ENCODE measurements at places on chromosomes 3 and 15.

GRCh38 chr3:189586941-189587663, 44.1 kb upstream of the TP63 start:
- peak; percentile 36 for DNase-seq

DNA sequence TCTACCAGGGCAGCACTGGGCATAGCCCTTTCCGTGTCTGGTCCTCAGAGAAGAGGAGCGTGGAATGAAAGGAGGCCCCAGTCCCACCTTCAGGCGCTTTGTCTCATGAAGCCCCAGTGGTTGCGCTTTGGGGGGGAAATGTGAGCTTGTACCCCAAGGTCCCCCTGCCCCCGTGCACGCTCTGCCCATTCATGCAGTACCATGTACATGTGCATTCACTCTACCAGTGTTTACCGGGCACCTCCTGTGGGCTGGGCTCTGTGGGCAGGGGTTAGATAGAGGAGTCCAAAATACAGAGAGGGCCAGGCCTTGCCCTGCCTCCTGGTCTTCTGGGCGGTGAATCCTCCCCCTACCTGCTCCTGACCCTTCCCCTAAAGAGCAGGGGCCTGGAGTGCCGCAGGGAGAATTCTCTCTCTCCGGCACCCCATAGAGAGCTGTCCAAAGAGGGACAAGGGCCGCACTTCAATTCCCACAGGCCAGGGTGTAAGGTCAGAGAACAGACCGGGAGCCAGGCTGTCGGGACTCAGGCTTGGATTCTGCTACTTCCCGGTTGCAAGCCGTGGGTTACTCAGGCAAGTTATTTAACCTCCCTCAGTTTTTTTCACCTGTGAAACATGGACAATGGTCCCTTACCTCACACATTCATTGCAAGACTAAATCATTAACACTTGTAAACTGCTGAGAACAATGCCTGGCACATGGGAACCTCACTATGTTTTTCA, 153.4 kb downstream of the MEGF11 start:
- DNase-seq: no peak

GRCh38 chr3:129119365-129120100, 2.1 kb downstream of the RAB43 start:
- DNase-seq: peak; percentile 40

DNA sequence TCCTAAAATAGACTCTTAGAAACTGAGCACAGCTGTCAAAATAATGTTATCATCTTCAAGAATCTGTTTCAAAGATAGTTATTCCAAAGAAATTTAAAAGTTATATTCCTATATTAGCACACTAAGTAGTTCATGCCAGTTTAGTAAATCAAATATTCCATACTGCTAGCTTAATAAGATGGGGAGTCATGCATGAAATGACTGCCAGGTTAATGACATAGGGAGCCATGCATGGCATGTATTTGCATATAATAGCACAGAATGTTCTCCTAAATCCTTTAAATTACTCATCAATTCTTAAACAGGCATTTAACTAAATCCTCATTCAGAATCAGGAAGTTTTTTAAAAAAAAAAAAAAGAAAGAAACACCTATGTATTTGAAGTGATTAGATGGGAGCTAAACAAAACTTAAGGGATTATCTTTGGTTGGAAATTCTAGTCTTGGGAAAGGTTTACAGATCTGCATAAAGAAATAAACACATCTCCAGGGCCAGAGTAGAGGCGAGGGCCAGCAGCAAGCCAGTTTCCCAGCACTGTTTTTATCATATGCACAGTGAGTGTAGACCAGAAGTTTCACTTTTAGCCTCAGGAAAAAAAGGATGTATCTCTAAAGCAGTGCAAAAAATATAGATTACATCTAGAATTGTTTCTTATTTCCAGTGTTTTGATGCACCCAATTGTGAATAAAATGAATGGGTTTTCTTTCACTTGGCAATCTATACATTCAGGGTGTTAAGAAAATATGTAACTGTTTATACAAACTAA, 366.4 kb upstream of the AGTR1 start:
- DNase-seq: no peak

- no peak for DNase-seq
Measured at GRCh38 chr3:28376424-28376823, 27.8 kb upstream of the AZI2 start.

DNA sequence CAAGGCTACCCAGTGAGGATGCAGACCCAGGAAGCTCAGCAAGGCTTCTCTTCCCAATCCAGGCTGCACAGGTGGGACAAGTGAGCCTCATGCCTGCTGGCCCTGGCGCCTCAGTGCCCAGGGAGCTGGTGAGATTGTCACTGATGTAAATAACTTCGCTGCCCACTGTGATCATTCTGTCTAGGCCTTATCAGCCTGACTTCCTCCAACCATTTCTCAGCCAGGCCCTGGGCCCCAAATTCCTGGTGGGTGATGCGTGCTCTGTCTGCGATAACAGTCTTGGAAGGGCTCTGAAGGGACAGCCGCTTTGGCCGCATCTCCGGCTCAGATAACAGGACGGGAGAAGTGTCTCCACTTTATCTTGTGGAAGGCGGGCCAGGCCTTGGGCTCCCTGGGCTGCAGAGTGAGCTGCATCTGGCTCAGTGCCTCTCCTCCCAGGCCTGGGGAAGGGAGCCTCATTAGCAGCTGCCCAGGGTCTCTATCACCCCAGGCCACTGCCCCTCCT, 2.2 kb upstream of the FBLN2 start:
- DNase-seq: no peak

DNA sequence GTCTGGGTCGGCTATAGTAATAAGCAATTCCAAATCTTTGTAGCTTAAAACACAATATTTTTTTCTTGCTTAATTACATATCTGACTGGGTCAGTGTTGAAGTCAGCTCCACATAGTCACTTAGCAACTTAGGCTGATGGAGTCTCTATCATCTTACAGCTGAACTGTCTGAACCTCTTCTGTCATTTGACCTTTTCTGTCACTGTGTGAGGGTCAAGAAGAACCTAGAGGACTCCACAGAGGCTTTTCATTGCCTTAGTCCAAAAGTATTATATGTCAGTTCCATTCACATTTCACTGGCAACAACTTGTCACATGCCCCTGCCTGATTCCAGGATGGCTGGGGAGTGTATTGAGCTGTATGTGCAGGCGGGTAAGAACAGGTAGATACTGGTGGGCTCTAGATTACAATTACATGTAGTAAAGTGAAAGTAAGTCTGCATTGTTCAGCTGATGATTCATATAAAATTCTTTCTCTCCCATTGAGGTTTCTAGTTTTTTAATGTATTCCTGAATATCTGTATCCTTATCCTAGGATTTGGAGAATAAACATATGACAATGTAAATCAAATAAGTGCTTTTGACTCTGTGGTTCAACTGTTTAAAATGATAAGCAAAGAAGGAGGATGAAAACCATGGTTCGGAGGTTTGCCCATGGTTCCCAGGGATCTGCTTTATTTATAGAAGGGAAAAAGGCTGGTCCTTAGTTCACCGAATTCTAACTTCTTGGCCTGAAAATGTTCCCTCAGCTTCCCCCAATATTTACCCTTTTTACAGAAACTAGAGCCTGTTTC, 5.8 kb upstream of the ARPP21 start:
- DNase-seq: no peak

- no peak for DNase-seq
Measured at GRCh38 chr15:73935547-73935946, 9.3 kb downstream of the LOXL1 start.

- no peak for DNase-seq
Measured at GRCh38 chr15:89666858-89667705, 11.8 kb upstream of the KIF7 start.

DNA sequence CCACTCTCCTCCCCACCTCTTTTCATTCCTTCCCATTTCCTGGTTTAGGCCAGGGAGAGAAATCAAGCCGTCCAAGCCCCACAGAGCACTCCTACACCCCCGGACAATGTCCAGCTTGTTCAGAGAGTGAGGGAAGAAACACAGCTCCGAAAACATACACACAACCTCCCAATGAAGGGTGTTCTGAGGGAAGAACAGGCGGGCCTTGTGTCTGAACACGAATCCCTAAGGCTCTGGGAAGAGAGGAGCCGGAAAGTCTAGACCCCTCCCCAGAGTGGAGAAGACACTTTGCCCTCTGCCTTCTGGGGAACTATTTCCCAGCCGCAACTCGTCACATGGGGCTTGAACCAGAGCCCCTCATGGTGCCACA, 30.5 kb downstream of the ACAN start:
- no peak for DNase-seq

GRCh38 chr15:40155270-40155910, 5.5 kb upstream of the BUB1B start:
- no peak for DNase-seq

DNA sequence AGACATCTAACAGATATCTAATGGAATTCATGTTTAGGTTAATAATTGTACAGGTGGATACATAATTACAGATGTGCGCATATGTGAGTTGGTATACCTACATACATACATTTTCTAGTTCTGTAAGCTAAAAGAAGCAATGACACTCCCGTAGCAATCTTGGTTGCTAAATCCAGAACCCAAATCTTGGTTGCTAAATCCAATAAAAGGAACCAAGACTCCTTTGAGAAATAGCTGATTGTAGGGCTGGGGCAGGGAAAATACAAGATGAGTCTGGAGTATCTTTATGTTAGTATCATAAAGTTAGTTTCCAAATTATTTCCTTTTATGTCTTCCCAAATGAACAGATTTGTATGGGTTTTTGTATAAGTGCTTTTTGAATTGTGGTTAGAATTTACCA, 135.2 kb downstream of the TMCC1 start:
- DNase-seq: no peak

GRCh38 chr15:100114571-100114970, 227.2 kb downstream of the ADAMTS17 start:
- no peak for DNase-seq

- DNase-seq: no peak
Measured at GRCh38 chr3:44513513-44513912, 36.0 kb upstream of the ZNF445 start.

DNA sequence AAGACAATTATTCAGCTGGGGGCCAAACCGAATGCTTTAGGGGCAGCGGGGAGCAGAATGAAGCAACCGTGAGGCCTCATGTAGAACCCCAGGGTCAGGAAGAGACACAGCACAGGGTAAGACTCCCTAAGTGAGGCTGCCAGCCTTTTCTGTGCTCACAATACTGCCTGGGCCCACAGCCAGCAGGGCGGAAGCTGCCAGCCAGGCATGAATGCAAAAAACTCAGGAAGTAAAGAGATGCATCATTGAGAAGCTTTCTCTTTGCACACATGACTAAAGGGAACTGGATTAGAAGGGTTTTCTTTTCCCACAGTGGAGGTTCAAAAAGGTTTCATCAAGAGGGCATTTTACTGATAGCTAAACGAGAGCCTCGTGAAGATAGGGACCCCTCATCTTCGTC, 33.3 kb downstream of the CA12 start:
- no peak for DNase-seq

DNA sequence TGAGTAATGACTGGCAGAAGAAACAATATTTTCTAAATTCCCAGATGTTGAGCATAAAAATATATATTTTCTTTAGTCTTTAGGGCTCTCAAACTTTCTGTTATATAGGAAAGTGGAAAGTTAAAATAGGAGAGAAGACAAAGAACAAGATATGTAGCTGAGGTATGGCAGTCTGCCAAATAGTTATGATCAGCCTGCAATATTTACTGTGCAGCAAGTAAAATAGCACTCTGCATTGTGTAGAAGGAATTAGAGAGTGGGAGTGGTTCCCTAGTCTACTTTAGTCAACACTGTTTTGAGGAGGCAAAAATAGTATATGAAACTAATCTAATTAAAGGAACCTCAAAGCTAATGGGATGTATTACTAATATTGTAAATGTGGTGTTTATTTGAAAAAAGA, 978.1 kb upstream of the ALCAM start:
- no peak for DNase-seq

- DNase-seq: no peak
Measured at GRCh38 chr15:39250001-39250400, 330.9 kb upstream of the THBS1 start.

- no peak for DNase-seq
Measured at GRCh38 chr15:76313731-76314130, 2.5 kb upstream of the ETFA start.
